ENCODE measurements at places on chromosomes 1 and 21.

GRCh38 chr1:182002570-182002969, 58.9 kb downstream of the ZNF648 start:
- no peak for DNase-seq

GRCh38 chr1:41581216-41582003, 96.9 kb upstream of the EDN2 start:
- no peak for DNase-seq

GRCh38 chr1:238652346-238652968, 733.9 kb upstream of the CHRM3 start:
- DNase-seq, result peak; percentile 32

GRCh38 chr1:50774759-50775351, 185.2 kb downstream of the FAF1 start:
- peak; percentile 19 for DNase-seq

DNA sequence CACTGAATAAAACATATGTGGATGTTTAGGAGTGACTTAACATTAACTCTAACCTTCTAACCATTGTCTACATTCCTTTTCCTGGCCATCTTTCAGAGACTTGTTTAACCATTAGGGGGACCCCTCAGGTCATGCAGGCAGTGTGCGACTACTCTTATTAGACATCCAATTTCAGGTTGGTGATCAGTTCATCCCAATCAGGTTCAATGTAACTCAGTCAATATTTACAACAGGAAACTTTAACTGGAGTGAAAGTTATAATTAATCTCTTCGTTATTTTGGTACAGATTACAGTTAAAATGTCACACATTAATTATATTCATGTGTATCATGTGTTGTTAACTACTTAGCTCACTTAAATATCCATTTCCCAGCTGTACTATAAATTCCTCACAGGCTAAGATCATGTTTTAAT, 68.8 kb upstream of the RGS1 start:
- DNase-seq, result peak; percentile 51

DNA sequence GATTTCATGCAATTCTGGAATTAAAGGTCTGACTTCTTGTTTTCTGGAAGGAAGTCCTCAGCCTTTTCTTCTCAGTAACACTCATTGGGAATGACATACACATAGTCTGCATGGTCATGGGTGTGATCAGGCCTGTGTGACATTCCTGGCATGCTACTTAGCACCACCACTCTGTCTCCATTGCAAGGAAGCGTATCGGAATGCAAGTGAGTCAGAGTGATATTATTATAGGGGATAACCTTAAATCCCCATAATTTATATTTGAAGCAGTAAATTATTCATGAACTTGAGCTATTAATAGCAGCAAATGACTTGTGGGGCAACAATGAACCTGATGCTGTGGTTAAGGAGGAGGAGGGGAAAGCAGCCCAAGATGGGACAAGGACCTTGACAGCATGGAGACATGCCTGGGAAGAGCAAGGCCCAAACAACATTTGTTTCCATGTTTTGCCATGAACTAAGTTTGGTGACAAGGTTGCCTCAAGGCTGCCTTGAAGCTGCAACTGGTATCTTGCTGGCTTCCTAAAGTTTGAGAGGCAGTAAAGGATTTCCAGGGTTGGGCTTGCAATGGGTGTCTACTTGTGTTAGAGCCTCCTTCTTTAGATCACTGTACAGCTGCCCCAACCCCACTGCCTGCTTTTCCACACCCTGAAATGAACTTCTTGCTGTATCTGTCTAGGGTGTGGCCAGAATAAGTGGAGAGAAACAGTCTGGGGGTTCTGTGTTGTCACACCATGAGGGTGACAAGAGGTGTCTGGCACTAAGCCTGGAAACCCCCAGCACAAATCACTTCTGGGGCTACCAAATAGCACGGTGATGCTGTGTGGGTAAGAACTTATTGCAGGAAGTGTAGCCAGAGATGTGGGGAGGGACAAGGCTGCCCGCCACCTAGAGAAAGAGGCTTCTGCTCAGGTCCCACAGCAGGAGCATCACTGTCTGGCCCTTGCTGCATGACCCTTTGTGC, 4.6 kb downstream of the MAB21L3 start:
- DNase-seq, result no peak

DNA sequence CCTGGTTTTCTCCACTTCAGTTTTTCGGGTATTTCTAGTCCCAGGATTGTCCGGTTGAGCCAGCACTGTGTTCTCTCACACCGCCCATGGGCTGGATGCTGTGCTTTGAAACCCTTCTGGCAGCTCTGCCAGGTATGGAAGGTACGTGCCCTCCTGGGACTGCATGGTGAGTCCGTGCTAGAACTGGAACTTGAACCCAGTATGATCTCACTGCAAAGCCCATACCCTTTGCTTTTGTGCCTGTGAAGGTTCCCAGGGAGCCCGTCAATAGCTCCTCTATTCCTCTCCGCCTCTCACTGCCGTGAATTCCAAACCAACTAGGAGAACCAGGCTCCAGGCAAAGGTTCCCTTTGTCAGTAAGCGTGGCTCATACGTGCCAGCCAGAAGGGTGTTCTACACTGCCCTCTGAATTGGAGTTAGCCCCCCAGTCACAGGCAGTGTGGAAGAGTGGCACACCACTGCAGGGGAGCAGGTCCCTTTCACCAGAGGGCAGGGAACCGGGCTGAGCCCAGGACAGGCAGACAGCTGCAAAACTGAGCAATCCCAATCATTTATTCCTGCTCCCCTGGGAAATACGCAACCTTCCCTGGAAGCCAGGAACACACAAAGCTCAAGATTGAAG, 310.2 kb downstream of the CAMTA1 start:
- DNase-seq, result no peak

DNA sequence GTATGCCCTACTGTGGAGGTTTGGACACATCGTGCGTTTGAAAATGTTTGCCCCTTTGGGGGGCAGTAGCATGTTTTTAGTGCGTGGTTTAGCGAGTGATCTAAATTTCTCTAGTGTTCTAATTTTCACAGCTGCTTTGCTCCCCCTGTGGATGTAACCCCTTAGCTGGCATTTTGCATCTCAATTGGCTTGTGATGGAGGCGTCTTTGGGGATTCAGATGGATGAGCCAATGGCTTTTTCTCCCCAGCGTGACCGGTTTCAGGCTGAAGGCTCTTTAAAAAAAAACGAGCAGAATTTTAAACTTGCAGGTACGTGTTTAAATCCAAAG, 836 bp downstream of the CDC7 start:
- peak; percentile 10 for DNase-seq

DNA sequence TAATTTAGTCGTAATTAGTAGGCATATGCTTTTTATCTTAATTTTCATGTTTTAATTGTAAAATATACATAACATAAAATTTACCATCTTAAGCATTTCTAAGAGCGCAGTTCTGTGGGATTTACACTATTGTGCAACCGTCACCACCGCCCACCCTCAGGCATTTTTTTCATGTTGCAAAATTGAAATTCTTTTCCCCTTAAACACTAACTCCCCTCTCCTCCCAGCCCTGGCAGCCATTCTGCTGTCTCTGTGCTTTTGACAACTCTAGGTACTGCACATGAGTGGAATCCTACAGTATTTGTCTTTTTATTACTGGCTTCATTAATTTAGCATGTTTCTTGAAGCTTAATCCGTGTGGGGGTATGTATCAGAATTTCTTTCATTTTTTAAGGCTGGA, 7.8 kb downstream of the PIK3CD start:
- no peak for DNase-seq

GRCh38 chr21:35314857-35315582, 265.9 kb upstream of the RUNX1 start:
- DNase-seq, result no peak

- DNase-seq, result peak; percentile 37
These were observed 45.0 kb upstream of the HOOK1 start for GRCh38 chr1:59769736-59770095.

GRCh38 chr1:28091043-28091781, 2.8 kb upstream of the EYA3 start:
- DNase-seq, result peak; percentile 52

GRCh38 chr1:6357243-6357936, 36.2 kb downstream of the ACOT7 start:
- DNase-seq, result no peak

GRCh38 chr1:6466023-6466422, at the start of gene TNFRSF25:
Gene TNFRSF25 (minus strand): TSS chr1:6466173. CDS start chr1:6466107, 66 bp downstream.
- DNase-seq, result no peak

DNA sequence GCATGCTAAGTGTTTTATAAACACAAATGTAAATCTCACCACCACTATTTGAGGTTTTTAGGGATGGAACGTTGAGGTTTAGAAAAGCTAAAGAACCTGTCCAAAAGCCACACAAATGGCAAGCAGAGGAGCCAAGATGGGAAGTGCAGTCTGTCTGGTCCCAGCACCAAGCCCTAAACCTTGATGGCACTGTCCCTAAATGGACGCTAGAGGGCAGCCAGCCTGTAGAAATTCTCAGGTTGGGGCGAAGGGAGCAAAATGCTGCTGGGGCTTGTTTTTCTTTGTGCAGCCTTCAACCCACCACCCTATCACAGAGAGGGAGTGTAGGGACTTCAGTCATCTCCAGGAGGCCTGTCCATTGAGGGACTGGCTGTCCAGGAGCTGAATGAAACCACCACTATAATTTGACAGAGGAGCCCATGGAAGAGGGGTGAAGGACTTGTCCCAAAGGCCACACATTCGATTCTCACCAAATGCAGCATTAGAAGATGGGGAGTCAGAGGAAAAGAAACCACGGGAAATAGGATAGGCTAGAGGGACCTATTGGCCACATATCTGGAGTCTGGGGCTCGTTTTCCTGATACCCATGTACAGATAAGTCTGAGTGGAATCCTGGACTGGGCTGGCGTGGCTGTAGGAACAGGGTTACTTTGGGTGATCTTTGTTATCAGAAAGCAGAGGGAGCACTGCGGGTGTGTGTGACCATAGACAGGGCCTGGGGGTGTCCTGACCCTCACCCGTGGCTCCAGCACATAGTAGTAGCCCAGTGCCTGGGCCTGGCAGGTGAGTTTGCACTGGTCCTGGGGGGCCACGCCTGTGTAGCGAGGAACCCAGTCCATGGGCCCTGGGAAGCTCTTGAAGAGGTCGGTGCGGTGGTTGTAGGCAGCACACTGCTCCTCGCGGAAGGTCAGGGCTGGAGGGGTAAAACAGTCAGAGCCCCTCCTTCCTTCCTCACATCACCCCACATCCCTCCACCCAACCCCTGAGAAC, 6.1 kb downstream of the ADAMTS4 start:
- DNase-seq, result peak; percentile 91

GRCh38 chr1:51989582-51990477, 670 bp downstream of the RAB3B start:
- DNase-seq, result no peak

DNA sequence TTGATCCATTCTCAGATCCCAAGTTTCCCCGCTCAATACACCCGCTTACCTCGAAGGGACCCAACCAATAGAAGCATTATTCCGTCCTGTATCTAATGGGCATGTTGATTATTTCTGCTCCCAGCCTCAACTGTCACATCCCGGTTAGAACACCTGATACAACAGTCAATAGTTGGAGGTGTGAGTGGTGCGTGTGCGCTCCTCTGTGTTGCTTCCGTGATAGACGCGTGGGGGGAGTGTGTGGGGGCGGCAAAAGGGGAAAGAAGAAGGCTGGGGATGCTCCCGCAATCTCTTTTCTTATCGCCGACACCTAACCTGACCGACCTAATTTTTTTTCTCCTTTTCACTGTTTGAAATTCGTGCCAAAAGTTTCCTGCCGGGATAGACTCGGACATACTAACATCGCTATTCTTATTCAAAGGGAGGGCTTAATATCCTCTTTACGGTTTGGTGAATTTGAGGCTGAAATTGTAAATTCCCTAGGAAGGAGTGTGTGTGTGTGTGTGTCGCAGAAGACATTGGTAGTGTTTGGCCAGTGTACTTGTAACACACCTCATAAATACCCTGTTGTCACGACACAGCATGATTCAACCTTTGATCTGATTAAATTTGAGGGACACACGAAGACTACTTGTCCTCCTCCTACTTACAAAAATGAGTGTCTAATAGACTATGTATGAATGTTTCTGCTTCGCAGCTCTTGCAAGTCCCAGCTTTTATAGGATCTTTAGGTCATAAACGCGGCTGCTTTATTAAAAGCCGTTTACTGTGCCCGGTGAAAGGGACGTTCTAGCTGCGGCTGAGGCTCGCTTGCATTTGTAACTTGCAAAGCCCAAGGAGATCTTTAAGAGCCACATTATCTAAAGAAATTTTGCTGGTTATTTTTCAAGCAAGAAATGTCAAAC, 1.5 kb upstream of the PROX1 start:
- no peak for DNase-seq

GRCh38 chr1:174160109-174160473, 771 bp downstream of the RABGAP1L start:
- DNase-seq, result peak; percentile 11

DNA sequence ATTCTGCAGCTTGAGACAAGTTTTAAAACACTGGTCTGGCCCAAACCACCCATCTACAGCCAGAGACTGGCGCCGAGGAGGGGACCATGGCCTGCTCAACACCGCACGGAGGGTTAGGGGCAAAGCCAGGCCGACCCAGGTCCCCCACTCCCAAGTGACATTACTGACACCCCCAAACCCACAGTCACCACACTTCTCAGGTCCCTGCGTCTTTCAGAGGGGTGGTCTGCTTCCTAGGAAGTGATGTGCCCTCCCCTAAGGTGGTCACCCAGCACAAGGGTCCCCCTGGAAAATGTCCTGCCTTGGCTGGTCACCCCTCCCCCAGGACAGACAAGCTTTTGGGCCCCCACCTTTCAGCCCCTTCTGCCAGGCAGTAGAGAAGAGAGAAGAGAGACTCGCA, 20.8 kb upstream of the EPHA2 start:
- DNase-seq, result no peak

GRCh38 chr1:23424293-23425192, at the start of gene TCEA3:
Gene TCEA3 (minus strand): TSS chr1:23424748. CDS start chr1:23424633, 115 bp downstream.
- DNase-seq, result no peak

DNA sequence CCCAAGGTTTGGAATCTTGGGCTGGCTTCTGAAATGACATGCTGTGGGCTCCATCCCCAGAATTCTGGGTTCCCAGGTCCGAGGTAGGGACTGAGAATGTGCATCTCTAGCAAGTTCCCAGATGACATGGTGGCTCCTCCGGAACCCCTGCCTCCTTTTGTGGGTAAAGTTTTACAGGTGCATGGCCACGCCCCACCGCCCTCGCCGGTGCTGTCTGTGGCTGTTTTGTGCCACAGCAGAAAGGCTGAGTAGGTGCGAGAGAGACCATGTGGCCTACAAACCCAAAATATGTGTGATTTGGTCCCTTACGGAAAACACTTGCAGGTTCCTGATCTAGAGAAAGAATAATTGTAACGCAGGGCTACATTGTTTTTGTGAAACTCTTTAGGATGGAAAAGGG, 30.9 kb downstream of the SKI start:
- DNase-seq, result no peak

DNA sequence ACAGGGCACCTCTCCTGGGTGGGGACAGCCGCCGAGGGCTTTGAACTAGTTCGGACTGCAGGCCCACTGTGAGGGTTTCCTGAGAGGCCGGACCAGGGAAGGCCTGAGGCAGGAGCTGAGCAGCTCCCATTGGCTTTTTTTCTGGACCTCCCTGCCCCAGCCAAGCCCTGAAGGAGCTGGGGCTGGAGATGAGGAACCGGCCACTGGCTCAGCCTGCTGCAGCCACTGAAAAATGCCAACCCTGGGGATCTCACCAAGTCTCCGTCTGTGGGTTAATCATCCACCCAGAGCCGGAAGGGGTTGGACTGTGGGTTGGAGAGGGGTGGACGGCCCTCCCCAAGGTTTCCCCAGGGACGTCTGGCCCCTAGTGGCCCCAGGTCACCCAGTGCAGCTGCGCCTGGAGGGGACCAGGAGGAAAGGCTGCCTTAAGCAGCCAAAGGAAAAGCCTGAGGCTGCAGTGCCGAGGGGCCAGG, 2.5 kb downstream of the VWA1 start:
- DNase-seq, result no peak

GRCh38 chr1:44323947-44324346, 31.1 kb downstream of the ERI3 start:
- no peak for DNase-seq
